Caco-2 (cell line): ENCODE measurements at places on chromosomes 1 and 21.

- DNase-seq: no peak
Observed at GRCh38 chr1:152745289-152745704, 12.5 kb upstream of the KPRP start.

GRCh38 chr1:92040971-92041370 lies 11.2 kb downstream of the EPHX4 start:
- DNase-seq: no peak

DNA sequence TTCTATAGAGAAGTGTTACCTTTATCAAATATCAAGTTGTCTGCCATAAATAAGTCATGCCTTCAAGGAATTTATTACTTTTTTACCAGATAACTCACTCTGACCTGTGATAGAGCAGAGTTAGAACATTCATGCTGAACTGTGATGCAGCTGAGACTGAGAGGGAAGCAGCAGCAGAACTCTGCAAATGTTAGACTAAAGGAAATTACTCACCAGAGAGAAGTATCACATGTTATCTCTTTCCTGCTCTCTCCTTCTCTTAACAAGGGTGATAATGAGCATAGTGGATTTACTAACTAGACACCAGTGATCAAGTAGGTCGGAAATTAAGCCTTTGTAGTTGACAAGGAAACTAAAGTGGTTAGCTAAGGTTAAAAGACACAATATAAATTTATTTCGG lies 181.6 kb downstream of the RASAL2 start:
- DNase-seq: no peak

GRCh38 chr1:20439282-20439681 lies 46.7 kb downstream of the CAMK2N1 start:
- no peak for DNase-seq

- peak; percentile 69 for DNase-seq
Observed at GRCh38 chr1:78237364-78237916, 191.7 kb downstream of the GIPC2 start.

GRCh38 chr1:160830321-160831153 lies 32.1 kb downstream of the CD244 start:
- DNase-seq: peak; percentile 86
